Thyroid gland (tissue), 4 donors: ENCODE measurements at places on chromosomes 7 and 10.

- DNase-seq: no peak
Observed at GRCh38 chr10:118047880-118048279, 1.1 kb upstream of the RAB11FIP2 start.

- DNase-seq: no peak
Observed at GRCh38 chr10:230758-231157, 95.5 kb downstream of the ZMYND11 start.

DNA sequence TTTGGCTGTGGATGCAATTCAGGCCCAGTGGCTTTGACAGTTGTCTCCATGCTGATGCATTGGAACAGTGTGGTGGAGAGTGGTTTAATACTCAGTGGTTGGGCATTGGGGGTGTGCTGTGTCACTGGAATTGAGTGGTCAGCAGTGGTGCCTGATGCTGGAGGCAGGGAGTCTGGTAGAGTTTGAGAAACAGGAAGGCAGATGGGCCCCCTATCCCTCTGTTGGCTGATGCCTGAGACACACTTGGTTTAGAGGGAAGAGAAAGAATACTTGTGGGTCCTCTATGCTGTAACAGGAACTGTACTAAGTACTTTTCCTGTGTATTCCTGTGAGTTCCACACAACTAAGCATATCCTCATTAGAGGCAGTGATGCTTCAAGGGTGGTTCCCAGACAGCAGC, 55.4 kb downstream of the EEPD1 start:
- no peak for DNase-seq

DNA sequence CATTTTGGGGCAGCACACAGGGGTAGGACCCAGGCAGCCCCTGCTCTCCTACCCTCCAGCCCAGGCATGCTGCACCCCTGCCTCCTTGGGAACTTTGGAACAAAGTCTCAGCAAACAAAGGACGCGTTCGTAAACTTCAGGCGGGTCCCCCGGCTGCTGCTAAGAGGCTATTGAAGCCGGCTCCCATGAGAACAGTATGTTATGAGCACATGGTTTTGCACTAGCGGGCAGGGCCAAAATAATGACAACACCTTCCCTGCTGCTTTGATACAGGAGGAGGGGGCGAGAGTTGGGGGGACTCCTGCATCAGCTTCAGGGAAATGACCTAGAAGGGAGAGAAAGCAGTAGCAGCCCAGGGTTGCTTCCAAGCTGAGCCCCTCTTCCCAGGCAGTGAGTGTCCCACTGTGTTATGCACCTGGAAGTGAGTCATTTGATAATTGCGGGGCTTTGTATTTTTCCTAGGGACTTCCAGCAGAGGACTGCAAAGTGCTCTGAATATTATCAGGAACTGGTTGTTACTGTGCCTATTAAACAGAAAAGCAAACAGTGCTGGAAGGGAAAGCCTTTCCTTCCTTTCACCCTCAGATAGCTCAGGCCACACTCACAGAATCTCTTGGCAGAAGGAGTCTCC, 6.9 kb downstream of the ITPRIP start:
- DNase-seq: peak; percentile 78

- DNase-seq: peak; percentile 7
Observed at GRCh38 chr10:51162002-51162401, 87.7 kb downstream of the PRKG1 start.

GRCh38 chr7:99029466-99030435, 114.2 kb downstream of the SMURF1 start:
- DNase-seq: no peak

DNA sequence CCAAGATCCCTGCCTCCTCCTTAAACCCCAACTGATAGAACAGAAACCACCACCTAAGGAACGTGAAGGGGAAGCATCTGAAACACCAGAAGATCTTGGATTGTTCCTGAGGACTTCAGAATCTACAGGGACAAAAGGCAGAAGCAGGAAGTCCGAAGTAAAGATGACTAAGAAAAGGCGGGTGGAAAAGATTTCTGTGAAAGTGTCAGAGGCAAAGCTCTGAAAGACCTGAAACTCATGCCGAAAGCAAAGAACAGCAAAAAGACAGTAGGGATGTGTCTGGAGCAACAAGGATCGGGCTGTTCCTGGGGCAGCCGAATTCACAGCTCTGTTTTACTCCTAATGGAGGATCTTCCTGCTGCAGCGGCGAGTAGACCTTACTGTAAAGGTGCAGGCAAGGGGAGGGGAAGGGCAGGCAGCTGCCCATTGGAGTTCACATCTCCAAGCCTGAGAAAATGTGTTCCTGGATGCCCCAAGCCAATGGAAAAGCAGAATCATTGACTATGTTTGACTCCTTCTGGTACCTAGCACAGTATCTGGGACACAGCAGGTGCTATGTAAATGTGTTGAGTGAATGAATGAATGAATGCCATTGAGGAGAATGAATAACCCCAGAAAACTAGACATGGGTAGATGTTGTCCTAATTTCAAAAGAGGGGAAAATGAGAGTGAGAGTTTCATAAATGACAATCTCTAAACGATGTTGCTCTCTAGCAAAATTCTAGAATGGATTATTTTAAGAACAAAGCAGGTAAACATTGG, 40.4 kb downstream of the PDIA4 start:
- DNase-seq: no peak

DNA sequence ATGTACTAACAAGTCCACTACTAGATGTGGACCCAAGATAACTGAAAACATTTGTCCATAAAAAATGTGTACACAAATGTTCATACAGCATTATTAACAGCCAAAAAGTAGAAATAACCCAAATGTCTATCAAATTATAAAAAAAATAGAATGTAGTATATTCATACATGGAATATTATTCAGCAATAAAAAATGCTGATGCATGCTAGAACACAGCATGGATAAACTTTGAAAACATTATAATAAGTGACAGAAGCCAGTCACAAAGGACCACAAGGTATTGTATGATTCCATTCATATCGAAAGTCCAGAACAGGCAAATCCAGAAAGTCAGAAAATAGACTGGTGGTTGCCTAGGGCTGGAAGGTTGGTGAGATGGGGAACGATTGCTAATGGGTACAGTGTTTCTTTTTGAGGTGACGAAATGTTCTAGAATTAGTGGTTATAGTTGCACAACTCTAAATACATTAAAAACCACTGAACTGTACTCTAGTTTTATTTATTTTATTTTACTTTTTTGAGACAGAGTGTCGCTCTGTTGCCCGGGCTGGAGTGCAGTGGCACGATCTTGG, 43.3 kb upstream of the ANLN start:
- DNase-seq: no peak

- DNase-seq: no peak
Observed at GRCh38 chr7:17651863-17652385, 288.4 kb downstream of the SNX13 start.

GRCh38 chr10:24849051-24849450, 103.4 kb downstream of the PRTFDC1 start:
- DNase-seq: no peak

DNA sequence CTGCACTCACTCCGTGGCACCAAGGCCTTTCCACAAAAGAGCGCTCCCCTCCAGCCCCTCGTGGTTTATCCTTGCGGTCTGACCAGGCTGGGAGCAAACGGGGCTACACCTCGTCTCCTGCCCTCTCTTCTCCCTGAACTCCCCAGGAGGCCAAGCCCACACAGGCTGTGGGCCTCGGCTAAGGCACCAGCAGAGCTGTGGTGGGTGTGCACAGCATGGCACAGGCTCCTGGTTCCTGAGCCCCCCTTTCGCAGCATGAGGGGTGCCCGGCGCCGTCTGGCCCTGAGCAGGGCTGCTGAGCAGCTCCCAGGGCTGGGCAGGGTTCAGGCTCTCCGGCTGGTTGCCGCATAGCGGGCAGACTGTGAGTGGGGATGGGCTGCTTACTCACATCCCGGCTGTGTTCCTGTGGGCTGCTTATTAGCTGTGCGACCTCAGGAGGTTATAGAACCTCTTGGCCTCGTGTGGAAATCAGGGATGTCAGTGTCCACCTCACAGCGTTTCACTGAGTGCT, 90.4 kb downstream of the ZMIZ1 start:
- no peak for DNase-seq

DNA sequence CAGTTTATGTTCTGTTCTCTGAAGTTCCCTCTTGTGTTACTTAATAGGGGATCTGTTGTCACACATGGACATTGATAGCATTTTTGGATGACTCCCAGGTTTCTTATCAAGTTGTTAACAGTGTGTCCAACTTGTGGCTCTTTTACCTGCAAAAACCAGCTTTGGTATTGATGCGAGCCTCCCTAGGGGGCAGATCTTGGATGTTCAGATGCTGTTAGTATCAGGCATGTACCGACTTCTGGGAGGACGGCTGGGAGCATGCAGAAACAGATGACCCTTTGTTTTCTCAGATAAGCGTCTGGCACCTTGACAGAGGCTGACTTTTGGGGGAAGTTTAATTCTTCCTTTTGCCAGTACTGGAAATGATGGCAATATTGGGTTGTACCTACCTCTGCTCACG, 2.2 kb downstream of the PLPP4 start:
- DNase-seq: no peak

DNA sequence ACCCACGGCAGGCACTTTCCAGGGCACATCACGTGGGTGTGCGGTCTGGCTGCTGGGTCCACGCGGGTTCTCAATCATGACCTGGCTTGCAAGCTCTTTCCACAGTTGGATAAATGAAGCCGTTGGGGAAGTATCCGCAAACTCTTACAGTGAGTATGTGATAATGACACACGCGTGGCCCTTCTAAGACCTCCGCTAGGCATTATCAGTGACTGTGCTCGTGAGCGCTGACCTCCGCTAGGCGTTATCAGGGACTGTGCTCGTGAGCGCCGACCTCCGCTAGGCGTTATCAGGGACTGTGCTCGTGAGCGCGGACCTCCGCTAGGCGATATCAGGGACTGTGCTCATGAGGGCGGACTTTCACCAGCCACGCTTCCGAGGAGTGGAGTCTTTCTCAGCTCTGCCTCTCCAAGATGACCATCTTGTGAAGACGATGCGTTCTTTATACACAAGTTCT, 107.0 kb downstream of the WDR37 start:
- no peak for DNase-seq

GRCh38 chr7:129671266-129671665, 59.7 kb downstream of the NRF1 start:
- no peak for DNase-seq

GRCh38 chr7:129675521-129675920, 64.0 kb downstream of the NRF1 start:
- no peak for DNase-seq
